ENCODE measurements at places on chromosomes 11 and 22.

- DNase-seq: no peak
These were observed 1.5 kb downstream of the MIEF1 start for GRCh38 chr22:39503630-39504029.

- no peak for DNase-seq
These were observed 25.5 kb upstream of the TXNRD2 start for GRCh38 chr22:19966908-19967750.

GRCh38 chr22:40235308-40235707 is 57.6 kb downstream of the TNRC6B start:
- no peak for DNase-seq

GRCh38 chr11:134529212-134530096 is 117.4 kb upstream of the B3GAT1 start:
- no peak for DNase-seq

DNA sequence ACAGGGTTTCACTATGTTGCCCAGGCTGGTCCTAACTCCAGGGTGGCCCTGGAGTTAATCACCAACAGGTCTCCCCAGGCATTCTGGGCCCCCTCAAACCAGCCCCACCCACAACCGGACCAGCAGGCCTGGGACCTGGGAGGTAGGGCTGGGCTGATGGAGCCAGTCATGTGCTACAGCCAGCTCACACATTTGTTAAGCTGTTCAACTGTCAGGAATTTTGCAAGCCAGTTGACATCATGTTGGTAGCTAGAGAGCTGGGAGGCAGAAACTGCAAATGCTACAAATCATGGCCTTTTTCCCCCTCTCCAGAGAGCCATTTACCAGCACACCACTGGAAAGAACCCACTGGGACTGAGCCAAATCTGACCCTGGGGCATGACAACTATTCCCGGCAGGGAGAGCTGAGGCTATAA is 6.8 kb downstream of the ARHGAP1 start:
- peak; percentile 37 for DNase-seq
